ENCODE measurements at places on chromosomes 12 and 14. TPM values are rescaled to one million over a fixed set of nuclear protein-coding genes. Genes with fewer than 3 reads are reported as not detected.

ITFG2 gene
- 9.8 TPM for total RNA-seq

RDH16 gene
- 0.14 TPM for total RNA-seq

ITGB7 gene
- 0.37 TPM for total RNA-seq

TMEM179 gene
- total RNA-seq, result not detected

C12orf56 gene
- 0.28 TPM for total RNA-seq

ART4 gene
- under 0.01 TPM for total RNA-seq

VRTN gene
- not detected for total RNA-seq

LTB4R2 gene
- 2.7 TPM for total RNA-seq

DPPA3 gene
- total RNA-seq, result not detected
